Peyer's patch (tissue), 4 donors: ENCODE measurements at places on chromosomes 6 and 20. TPM values are rescaled to one million over a fixed set of nuclear protein-coding genes. Genes with fewer than 3 reads are reported as not detected.

Gene MRPL18
- 58.5 TPM for total RNA-seq

Gene CST2
- total RNA-seq = not detected

Gene PTCHD4
- total RNA-seq = not detected

Gene HLA-G
- total RNA-seq = 0.67 TPM

Gene EPPIN
- not detected for total RNA-seq
